ENCODE measurements at places on chromosomes 12 and 14.

DNA sequence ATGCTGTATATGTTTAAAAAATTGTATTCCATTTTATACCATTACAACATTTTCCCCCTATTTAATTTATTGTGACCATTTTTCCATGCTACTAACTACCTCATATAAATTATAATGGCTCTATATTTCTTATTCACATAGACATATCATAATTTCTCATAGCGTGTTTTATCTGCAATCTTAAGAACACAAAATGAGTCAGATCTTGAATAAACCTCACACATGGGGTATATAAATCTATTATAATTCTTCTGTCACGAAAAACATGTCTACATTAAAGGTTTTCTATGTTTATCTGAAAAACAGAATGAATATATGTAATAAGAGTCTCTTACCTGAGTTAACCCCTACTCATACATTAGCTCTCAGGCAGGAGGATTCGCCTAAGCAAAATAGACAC lies 50.5 kb upstream of the ERGIC2 start:
- DNase-seq, result no peak

DNA sequence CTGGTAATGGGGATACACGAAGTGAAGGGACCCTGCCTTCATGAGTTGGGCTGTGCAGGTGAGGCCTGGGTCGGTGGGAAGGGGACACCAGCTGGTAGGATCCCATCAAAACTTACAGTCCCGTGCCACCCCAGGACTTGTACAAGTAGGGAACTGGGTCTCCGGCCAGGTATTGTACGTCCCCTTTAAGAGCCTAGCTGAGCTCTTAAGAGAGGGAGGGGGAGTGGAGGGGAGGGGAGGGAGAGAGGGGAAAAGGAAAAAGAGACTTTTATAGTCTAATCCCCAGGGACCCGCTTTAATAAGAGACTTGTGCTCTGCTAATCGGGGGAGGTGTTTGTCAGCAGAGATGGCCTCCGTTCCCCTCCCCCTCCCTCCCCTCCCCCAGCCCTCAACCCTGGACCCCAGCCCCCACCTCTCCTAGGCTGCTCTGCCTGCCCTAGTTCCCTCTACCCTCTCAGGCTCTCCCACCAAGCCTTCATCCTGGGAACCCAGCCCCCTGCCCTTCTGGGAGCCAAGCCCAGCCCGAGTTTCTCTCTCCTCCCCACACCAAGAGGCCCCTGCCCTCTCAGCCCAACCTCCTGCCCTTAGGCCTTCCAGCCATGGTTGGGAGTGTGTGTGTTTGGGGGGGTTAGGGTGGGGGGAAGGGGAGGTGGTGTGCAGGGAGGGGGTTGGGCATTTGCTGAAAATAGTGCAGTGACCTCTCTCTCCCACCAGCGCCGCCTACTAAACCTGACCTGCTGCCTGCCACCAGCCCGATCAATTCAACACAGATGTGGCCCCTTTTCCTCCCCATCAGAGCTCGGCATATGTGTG lies 2.6 kb downstream of the GDF11 start:
- no peak for DNase-seq

DNA sequence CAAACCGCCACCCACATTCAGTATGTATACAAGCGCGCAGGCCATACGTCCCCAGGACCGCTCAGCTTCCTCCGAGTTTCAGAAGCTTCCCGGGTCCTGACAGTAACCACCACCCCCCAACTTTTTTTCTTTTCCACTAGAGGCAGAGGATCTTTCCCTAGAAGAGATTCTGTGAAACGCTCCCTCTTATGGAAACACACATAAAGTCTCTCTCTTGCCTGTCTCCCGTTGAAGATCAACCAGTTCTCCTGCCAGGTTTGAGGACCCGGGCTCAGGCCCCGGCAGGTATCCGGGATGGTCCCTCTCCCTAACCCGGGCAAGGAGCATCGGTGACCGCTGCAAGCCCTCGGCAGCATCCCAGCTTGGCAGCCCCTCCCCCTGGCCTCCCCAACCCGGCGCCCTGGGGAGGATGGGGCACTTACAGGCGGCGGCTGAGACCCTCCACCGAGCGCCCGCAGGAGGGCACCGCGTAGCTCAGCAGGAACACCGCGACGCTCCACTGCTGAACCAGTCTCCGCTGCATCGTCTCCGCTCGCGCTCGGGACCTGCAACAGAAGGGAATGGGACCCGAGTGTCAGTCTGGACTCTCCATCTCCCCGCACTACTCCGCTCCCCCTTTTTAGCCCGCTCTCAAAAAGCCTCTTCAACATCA lies 3.4 kb downstream of the PTHLH start:
- DNase-seq, result no peak

GRCh38 chr12:10406725-10407124 lies 2.8 kb downstream of the KLRC4 start:
- DNase-seq, result no peak

GRCh38 chr12:106138633-106139421 lies at the start of gene NUAK1:
Gene NUAK1, minus strand, starts transcription at chr12:106138954. Its CDS starts 301 bp downstream, at chr12:106138653.
- DNase-seq, result no peak

DNA sequence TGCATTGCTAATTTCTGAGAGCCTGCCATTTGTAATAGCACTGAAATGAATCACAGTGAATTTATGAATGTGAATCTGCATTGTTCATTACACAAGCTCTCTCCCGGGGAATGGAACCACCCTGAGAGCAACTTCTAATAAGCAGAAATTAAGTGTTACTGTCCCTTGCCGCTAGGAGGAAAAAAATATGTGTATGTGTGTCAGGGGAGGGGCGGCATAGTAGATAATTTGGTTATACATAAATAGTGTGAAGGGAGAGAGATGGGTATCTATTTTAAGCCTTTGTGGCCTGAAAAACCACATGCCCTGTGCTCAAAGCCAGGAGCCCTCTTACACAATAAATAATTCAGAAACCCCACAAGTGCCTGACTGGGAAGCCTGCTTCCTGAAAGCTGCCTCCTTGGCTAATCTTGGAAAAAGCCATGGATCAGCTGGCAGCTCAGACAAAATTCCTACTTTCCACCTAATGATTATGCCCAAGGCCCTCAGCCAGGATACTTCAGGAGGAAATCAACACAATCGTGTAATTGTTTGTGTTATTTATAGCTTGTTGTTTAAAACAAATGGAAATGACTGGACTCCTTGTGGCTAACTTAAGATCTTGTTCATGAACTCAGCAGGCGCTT lies 366.2 kb upstream of the KITLG start:
- no peak for DNase-seq

- DNase-seq, result no peak
Measured at GRCh38 chr12:112304436-112304835, 77.8 kb downstream of the HECTD4 start.

GRCh38 chr14:33420051-33420627 lies 481.5 kb downstream of the NPAS3 start:
- no peak for DNase-seq

DNA sequence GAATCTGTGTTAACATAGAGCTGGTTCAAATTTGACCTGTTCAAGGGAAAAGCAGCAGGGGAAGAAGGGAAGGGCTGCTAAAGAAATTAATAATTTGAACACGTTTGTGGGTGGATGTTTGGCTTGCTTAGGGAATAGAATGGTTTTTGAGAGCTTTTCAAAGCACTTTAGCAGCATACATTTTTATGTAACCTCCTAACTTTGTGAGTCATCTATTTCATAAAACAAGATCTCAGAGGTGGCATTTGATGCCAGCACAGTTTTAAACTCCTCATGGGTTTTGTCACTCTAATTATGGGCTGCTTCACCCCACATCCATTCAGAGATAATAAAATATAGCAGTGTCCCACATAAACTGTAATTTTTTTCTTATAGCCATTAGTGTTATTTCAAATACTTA lies 143.8 kb downstream of the ACSS3 start:
- no peak for DNase-seq

GRCh38 chr12:38961683-38962082 lies 56.3 kb upstream of the CPNE8 start:
- no peak for DNase-seq

DNA sequence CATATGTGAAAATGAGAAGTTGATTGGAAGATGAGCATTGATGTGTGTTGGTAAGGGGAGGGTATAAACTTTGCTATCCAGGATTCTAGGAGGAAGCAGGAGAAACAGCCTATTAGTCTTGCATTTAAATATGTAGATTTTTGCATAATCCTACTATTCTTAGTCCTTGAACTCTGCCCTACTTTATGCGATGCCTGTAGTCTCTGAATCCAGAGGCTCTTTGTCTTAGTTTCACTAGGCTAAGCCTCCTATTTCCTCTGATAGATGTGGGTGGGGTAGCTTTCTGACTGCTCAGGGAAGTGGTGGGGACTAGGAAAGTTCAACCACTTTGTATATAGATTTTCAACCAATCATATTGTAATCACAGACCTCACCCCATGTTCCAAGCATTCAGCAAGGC lies 49.5 kb upstream of the KCNC2 start:
- DNase-seq, result no peak
